ENCODE measurements at places on chromosomes 13 and 19.

GRCh38 chr13:108734676-108735075, 105.3 kb downstream of the MYO16 start:
- no peak for DNase-seq

- no peak for DNase-seq
Observed at GRCh38 chr13:61908906-61909615, 493.4 kb upstream of the PCDH20 start.

DNA sequence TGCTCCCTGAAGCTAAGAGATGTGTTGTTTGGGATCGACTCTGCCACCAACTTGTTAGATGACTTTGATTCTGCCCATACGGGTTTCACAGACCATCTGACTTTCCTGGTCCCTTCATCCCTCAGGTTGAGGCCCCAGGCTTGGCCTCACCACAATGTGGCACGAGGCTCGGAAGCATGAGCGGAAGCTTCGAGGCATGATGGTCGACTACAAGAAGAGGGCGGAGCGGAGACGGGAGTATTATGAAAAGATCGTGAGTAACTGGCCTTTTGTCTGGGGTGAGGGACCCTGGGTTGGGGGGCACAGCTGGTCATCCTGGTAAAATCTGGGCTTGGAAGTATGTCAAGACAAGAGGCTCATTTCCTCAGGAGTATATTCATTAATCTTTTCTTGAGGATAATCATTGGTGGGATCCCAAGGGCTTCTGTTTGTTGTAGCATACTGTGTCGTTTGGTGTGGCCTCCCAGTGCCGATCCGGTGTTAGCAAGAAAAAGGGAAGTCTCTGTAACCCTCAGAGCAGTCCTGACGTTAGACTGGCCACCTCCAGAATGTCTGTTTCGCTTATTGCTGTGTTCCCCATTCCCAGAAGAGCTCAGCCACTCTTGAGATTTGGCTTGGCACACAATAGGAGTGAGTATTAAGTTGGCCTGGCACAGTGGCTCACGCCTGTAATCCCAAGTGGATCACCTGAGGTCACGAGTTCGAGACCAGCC, 1.4 kb downstream of the CLASRP start:
- peak; percentile 35 for DNase-seq

GRCh38 chr19:16355293-16356043, 30.8 kb downstream of the KLF2 start:
- no peak for DNase-seq

DNA sequence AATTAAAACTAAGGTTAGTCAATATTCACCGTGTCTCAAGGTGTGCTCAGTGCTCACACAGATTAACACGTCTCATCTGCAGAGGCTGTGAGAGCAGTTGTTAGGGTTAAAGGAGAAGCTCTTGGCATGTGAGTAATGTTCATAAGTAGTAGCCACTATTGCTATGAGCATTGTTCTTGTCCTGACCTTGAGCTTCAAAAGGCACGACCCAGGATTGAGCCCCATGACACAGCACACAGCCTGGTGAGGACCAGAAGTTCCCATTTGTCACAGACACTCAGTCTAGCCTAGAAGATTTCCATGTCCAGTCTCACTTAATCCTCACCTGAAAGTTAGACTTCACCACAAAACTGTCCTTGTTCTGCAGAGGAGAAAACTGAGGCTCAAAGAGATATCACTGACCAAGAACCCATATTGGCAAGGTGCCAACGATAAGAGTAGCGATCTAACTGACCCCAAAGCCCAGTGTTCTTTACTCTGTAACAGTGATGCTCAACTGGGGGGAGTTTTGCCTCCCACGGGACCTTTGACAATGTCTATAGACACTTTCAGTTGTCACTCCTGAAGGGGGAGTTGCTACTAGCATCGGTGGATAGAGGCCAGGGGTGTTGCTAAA, 26.0 kb downstream of the FPR3 start:
- DNase-seq: no peak

DNA sequence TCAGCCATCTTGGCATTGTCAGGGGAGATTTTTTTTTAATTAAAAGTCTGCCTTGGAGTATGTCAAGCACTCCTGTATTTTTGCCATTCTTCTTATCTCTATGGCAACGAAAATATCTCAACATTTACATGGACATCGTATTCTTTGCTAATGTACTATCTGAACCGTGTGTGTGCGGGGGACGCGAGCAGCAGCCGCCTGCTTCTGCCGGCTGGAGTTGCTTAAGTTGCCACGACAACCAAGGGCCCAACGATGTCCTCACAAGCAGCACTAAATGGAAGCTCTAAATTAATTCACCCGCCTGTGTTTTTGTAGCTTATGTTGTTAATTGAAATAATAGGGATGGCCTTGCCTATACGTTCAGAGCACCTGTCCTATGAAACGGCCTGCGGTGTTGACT, 309.5 kb downstream of the TEX29 start:
- DNase-seq: peak; percentile 83

- no peak for DNase-seq
Observed at GRCh38 chr19:44993926-44994537, 7.2 kb upstream of the RELB start.

DNA sequence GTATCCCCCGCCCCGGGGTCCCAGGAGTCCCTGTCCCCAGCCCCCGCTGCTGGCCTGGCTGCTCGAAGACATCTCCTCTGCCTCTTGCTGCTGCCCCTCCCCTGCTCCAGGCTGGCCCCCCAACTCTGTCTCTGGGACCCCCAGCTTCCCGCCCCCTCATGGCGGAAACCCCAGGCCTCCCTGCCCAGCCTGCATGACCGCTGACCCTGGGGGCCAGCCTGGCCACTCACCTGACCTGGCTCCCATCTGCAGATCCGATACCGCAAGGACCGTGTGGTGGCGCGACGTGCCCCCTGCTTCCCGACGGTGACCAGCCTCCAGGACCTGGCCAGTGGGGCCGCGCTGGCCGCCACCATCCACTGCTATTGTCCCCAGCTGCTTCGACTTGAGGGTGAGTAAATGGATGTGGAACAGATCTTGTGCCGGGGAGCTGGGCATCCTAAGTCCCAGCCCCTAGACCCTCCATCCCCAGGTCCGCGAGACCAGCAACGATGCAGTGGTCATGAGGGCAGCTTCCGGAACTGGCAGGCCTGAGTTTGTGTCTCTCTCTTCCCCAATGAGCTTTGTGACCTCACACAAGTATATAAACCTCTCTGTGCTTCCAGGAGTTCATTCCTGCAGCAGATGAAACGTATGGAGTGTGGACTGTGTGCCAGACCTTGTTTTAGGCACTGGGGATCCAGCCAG, 12.4 kb downstream of the CAMSAP3 start:
- DNase-seq: no peak

GRCh38 chr19:40724855-40725254, 7.9 kb downstream of the ITPKC start:
- no peak for DNase-seq

- DNase-seq: no peak
Observed at GRCh38 chr19:32581705-32582179, 752 bp downstream of the PDCD5 start.

- DNase-seq: peak; percentile 55
Observed at GRCh38 chr19:1725100-1726064, 27.9 kb upstream of the ONECUT3 start.

- DNase-seq: no peak
Observed at GRCh38 chr19:29685326-29685725, 20.1 kb downstream of the PLEKHF1 start.

All from Ammon's horn (tissue), 1 donor.